ENCODE measurements at places on chromosomes 5 and 9.

- no peak for DNase-seq
Observed at GRCh38 chr5:149227168-149227826, 44.4 kb upstream of the AFAP1L1 start.

DNA sequence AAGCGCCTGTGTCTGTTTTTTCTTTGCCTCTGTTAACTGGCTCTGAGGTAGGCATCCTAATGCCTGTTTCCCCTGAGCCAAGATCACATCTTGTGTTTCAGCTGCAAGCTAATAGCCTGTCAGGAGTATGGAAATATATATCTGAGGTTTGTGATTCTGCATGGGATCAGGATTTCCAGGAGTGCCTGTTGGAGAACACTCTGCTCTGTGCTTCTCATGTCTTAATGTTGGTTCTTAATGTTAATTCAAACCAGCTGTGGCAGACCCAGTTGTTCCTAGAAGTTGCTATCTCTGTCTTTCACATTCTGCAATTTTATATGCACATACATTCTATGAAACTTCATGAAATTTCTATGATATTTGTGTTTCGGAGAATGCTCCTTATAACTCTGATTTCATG, 72.1 kb downstream of the PGM5 start:
- DNase-seq: no peak

DNA sequence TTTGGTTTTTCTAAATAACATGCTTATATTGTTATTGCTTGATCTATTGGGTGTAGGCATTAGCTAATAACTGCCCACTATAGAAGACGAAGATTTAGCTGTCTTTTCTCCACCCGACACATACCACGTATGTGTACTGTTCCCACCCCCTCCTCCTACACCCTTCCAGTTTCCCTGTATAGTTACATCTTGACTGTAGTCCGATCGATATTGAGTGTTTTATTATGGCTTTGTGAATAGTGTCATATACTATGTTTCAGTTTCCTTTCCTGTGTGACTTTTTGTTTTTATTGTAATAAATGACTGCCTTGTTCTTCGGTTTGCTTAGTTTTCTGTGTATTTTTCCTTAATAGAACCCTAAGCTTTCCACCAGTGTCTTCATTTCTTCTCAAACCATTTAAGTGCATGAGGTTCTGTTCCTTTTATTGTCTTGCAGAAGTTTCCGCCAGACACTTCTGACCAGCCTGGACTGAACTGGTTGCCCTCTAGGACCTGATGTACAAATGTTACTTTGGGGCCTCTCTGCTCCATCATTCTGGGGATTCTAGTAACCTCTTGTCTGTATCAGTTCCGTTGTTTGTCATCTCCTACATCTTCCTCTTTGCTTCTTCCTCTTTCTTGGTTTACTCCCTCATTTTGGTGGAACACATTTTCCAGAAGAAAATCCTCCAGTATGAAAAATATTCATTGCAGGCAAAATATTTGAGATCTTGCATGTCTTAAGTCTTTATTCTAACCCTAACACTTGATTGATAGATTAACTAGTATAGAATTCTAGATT, 61.8 kb downstream of the PRKACG start:
- no peak for DNase-seq

- DNase-seq: peak; percentile 11
Observed at GRCh38 chr5:107743373-107744000, 72.8 kb upstream of the EFNA5 start.

- peak; percentile 29 for DNase-seq
Observed at GRCh38 chr9:123796618-123797484, 133.1 kb downstream of the DENND1A start.

GRCh38 chr5:16749626-16750025, 132.8 kb upstream of the RETREG1 start:
- no peak for DNase-seq

- peak; percentile 95 for DNase-seq
Observed at GRCh38 chr5:55226027-55226933, 835 bp downstream of the MCIDAS start.

DNA sequence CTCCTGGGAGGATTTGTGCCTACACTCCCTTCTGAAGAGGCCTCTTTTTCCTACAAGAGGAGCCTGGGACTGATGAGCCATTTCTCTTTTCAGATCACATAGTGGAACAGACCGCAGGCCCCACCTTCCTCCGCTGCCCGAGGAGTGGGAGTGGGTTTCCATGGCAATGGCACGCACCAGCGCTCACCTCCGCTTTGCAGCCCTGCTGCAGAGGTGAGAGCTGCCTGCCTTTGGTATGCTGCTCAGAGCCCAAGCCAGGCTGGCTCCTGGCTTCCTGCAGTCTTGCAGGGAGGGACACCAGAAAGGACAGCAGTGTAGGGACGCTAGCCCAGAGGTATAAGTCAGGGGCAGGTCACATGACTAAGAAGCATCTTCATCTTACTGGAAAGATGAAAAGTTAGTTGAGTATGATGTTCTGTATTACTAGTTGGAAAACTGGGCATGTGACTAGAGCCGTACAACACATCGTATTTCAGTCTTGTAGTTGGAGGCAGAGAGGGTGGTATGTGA, 12.4 kb downstream of the PTTG1 start:
- no peak for DNase-seq

GRCh38 chr9:121765021-121765950, 113.9 kb downstream of the DAB2IP start:
- DNase-seq: peak; percentile 96

DNA sequence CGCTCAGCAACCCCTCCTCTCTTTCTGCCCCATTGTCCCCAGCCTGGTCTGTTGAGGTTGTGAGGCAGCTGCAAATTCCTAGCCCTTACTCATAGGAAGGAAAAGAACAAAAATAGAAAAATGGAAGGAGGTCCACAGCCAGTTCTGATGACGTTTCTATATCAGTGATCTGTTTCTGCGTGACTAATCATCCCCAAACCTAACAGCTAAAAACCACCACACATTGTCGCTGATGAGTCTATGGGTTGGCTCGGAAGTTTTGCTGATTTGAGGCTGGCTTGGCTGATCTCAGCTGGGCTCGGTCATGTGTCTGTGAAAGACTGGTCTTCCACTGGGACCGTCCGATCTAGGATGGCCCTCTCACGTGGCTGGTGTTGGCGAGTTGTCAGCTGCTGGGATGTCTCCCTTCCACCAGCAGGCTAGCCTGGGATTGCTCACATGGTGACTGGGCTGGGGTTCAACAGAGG, 200.6 kb upstream of the ZNF618 start:
- no peak for DNase-seq

GRCh38 chr5:96316017-96316416, 117.0 kb downstream of the PCSK1 start:
- DNase-seq: no peak

DNA sequence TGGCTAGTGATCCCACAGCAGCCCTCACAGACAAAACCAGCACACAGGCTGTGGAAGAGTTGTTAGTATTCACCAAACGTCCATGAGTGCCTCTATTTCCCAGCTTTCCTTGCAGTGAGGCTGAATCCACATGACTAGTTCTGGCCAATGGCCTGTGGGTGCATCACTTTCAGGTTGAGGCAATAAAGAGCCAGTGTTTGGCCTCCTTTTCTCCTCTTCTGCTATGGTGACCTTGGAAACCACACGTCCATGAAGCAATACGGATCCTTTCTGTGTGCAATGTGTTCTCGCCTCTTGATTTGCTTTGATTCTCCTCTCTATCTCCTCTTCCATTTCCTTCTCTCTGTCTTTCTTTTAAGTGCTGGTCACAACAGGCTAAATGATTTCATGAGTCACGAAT, 23.4 kb upstream of the CLK4 start:
- DNase-seq: no peak

GRCh38 chr5:131466171-131466766, 168.8 kb downstream of the RAPGEF6 start:
- DNase-seq: no peak

DNA sequence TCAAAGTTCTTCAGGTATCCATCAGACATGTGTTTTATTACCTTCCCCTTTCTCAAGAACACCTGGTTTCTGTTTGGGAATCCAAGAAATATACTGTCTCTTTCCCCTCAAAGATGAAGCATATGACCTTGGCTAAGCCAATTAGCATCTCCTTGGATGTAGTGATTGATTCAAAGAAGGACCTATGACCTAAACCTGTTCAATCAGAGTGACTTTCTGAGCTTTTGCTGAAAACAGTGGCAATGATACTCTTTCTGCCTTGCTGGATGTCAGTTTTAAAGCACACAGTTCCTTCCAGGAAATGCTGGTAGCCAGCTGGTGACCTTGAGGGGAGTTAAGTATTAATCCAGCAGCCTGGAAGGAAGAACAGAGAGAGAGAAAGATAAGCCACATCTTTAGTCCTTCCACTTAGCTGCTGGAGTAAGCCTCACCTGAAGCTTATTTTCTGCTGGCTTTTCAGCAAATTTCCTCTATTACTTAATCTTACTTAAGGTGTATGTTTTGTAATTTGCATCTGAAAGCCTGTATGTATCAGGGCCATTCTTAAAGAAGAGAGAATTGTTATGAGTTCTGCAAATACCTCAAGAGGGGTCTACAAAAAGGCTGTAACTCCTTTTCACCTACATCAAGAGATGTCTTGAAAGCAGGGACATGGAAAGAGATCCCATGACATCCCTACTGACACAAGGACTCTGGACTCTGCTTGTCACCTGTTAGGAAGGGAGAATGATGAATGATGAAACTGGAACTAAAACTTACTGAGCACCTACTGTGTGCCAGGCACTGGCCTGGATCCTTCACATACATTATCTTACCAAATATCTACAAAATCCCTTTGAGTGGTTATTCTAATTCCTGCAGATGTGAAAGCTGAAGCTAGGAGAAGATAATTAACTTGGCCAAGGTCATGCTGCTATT, 35.2 kb upstream of the PIK3R1 start:
- DNase-seq: no peak

- DNase-seq: no peak
Observed at GRCh38 chr5:10789021-10789420, 28.0 kb upstream of the DAP start.

DNA sequence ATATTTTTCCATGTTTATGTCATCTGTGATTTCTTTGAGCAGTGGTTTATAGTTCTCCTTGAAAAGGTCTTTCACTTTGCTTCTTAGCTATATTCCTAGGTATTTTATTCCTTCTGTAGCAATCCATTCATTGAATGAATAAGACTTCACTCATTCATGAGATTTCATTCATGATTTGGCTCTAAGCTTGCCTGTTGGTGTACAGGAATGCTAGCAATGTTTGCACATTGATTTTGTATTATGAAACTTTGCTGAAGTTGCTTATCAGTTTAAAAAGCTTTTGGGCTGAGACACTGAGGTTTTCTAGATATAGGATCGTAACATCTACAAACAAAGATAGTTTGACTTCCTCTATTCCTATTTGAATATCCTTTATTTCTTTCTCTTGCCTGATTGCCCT, 15.9 kb downstream of the RLN2 start:
- peak; percentile 24 for DNase-seq

GRCh38 chr9:38687992-38688391, 31.9 kb downstream of the FAM240B start:
- no peak for DNase-seq

- peak; percentile 78 for DNase-seq
Observed at GRCh38 chr5:133111299-133111698, 59.5 kb downstream of the HSPA4 start.

- peak; percentile 75 for DNase-seq
Observed at GRCh38 chr5:139710319-139711066, 62.3 kb downstream of the CXXC5 start.

DNA sequence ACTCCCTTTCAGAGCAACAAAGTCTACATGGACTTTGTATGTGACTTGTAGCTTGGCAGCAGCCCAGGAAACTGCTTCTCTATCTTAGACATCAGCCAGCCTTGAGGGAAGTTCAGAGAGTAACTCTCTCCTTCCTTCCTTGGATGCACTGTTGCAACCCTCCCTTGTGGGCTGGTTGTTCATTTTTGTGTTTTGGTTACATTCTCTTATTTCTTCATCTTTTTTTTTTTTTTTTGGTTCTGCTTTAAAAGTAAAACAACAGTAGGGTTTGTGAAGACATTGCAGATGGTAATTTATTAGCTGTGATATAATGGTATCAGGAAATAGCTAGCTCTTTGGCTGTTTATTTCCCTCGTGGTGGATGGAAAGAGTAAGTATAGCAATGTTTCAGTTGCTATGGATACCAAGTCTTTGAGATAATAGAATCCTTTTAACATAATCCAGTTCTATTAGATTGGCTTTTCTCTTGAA, 97.9 kb upstream of the MAMDC2 start:
- DNase-seq: no peak

DNA sequence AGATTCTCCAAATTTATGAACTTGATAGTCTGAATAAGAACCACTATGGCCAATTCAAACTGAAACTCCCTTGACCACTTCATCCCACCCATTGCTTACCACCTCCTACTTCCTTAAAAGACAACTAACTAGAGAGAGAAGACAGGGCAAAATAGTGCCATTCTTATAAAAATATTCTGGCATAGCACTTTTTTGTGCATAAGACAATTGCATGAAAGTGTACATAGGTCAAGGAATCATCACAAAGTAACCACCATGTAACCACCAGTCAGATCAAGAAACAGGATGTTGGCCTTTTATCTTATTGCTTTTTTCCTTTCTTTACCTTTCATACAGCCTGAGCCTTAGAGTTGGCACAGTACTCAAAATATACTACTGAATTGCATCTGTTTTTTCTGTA, 8.1 kb upstream of the ARSB start:
- DNase-seq: no peak

- DNase-seq: no peak
Observed at GRCh38 chr9:18861609-18862544, 171.1 kb downstream of the SAXO1 start.

GRCh38 chr5:159905496-159905895, 10.8 kb upstream of the ADRA1B start:
- DNase-seq: no peak

DNA sequence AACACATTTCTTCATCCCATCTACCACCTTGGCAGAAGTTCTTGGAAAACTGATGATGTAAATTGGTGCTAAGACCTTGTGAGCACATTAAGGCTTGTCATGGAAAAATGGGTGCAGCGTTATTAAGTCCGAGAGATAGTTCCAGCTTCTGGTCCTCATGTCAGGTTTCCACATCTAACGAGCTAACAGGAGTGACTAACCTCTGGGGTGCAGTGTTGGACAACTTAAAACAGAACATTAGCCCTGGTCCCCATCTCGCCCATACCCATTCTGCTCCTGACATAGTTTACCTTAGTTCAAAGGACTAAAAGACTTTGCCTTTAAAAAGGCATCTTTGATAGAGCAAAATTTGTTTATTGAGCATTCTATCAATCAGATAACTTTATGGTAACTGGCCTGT, 128.0 kb downstream of the SLC1A3 start:
- peak; percentile 37 for DNase-seq

Measured in T47D (cell line).